ENCODE measurements at places on chromosomes 4 and X. TPM values are rescaled to one million over a fixed set of nuclear protein-coding genes. Genes with fewer than 3 reads are reported as not detected.

DNA sequence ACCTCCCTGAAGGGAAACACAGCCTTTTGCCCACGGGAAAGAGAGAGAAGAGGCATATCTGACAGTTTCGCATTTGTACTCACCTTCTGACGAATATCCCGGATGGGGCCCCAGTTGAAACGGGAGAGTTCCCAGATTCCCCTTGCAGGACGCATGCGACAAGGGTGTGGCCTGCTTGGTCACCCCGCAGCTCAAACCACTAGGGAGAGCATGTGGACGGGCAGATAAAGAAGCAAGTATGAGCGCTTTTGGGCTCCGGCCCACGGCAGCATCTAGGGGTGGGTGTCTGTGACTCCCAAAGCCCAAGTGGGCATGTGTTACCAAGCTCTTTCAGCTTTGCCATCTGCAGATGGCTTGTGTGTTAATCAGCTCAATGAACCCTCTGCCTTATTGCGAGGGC, 70.1 kb upstream of the MED14 start:
- no peak for DNase-seq

- no peak for DNase-seq
Measured at GRCh38 chr4:112840061-112840460, 203.1 kb downstream of the LARP7 start.

DNA sequence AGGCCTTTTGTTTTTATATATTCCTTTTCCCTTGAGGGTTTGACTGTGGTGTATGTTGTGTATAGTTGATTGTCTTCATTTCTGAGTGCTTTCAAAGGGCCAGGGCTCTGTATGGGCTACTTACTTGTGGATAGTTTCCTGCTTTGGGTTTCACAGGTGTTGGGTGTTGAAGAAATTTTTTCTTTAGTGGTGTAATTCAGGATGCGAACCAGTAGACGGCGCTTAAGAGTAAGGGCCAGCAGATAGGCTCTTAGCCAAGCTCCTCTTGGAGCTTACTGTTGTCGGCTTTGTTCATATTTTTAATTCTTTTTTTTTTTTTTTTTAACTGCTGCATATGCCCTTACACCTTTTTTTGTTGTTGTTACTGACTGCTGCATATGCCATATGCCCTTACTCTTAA, 276.3 kb upstream of the GALNT7 start:
- DNase-seq = no peak

DNA sequence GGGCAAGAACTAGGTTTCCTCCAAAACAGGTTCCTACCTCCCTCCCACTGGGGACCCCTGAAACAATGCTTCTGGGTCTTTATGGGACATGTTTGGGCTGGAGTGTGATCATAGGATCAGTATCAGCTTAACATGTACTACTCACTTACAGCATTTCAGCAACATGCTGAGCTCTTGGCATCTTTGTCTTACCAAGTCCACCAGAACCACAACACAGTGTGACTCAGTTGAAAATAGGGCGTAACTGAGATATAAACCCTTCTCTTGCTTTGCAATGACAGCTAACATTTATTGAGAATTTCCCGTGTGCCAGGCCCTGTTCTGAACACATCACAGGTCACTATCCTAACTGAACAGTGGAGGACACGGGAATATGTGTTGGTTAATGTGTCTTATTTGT, 218.5 kb upstream of the LNX1 start:
- DNase-seq = no peak

The NWD2 gene
- total RNA-seq = not detected

The FATE1 gene
- total RNA-seq = not detected

- DNase-seq = no peak
Measured at GRCh38 chrX:124555036-124555595, 208.8 kb downstream of the SH2D1A start.

The DCAF12L2 gene
- 9.5 TPM for total RNA-seq

The ADGRA3 gene
- total RNA-seq = 103 TPM

- DNase-seq = no peak
Measured at GRCh38 chr4:176879380-176880116, 86.8 kb upstream of the VEGFC start.

DNA sequence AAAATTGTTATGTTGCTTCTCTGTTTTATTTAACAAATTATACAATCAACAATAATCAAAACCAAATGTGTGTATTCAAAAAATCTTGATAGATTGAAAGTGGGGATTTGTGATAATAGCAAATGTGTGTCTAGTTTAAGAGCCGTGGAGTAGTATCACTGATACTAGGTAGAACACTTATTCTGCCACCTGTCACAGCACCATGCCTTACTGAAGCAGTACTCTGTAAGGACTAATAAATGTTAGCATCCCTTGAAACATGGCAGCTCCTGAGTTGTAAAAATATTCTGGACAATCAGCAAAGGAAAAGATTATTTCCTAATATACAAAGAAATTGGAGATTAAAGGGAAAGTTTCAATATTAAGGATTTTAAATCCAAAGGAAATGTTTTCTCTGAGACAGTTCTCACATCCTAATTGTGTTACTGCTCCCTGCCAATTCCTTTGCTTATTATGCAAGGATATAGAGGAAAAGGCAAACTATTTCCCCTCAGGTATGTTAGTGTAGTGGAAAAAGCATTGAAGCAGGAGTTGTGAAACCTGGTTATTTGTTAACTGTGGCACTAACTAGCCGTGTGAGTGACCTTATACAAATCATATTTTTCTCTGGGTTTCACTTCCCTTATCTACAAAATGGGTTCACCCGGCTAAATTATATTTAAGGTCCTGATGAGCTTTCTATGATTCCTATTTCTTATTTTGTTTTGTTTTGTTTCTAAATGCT, 303.1 kb downstream of the ARHGAP24 start:
- DNase-seq = no peak

- no peak for DNase-seq
Measured at GRCh38 chr4:41418444-41418843, 119.5 kb upstream of the LIMCH1 start.

The POLN gene
- 5.5 TPM for total RNA-seq

- DNase-seq = no peak
Measured at GRCh38 chr4:188432328-188432727, 293.1 kb downstream of the TRIML1 start.

The TXK gene
- total RNA-seq = not detected

DNA sequence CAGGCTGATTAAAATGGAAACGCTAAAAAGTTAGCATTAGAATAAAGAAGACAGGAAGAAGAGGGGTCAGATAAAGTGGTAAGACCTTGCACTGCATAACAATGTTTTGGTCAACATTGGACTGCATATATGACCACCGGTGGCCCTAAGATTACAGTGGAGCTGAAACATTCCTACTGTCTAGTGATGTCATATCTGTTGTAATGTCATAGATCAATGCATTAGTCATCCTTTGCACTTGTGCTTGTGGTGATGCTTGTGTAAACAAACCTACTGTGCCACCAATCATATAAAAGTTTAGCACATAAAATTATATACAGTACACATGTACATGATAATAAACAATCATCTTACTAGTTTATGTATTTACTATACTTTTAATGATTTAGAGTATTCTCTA, 73.0 kb downstream of the TMEM165 start:
- no peak for DNase-seq

DNA sequence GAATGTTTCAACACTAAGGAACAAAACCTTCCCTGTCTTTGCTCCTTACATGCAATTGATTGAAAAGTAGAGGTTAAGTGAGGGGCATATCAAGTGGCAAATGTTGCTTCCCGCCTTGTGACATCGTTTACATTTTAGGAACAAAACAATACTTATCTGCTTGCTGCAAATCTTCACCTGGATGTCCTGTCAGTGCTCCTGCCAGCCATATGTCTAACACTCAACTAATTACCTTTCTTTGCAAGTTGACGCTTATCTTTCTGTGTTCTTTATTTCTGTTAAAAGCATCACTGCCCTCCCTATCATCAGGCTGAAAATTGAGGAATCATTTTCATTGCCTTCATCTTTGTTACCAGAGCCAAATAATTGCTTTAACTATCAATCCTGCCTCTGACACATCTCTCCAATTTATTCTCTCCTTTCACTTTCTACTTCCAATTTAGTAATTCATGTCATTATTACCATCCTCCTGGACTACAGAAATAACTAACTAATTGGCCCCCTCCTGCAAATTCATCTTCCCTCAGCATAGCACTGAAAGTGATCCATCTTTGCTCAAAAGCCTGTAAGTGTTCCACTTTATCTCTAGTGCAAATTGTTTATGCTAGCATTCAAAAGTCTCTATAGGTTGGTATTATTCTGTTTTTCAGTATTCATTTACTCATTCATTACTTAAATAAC, 298.7 kb upstream of the ATOH1 start:
- DNase-seq = no peak

The MGARP gene
- 3.2 TPM for total RNA-seq

DNA sequence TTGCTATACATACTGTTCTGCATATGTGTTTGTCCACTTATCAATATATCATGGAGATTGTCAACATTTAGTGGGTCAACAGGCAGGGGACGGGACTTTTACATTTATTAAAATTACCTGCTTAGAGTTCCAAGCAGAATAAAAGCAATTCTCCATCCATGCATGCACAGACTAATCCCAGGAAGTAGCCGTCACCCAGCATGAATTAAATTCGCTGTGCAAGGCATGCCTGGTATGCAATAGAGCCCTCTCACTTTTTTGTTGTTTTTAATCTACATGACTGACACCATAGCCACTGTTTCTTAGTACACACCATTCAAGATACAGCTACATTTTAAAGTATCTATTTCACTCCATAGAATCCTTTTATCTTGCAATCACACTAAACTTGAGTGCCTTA, 108.9 kb downstream of the USP46 start:
- DNase-seq = no peak

DNA sequence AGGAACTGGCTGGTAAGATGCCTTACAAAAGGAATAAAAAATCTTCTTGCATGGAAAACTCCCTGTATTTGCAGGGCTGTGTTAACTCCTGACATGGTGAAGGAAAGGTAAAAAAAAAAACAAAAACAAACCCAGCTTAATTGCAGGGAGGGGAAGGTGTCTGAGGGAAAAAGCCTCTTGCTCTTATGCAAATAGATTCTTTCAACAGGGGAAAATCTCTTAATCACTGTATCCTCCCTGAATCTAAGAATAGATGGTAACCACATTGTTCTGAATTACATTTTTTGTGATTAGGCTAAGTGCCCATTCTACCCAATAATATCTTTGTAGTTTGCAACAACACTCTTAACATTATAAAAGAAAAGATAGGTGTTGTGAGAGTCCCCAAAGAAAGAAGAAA, 172.6 kb downstream of the RBM46 start:
- no peak for DNase-seq

- DNase-seq = no peak
Measured at GRCh38 chr4:10180927-10181744, 64.5 kb upstream of the WDR1 start.

The CFP gene
- 1.7 TPM for total RNA-seq

DNA sequence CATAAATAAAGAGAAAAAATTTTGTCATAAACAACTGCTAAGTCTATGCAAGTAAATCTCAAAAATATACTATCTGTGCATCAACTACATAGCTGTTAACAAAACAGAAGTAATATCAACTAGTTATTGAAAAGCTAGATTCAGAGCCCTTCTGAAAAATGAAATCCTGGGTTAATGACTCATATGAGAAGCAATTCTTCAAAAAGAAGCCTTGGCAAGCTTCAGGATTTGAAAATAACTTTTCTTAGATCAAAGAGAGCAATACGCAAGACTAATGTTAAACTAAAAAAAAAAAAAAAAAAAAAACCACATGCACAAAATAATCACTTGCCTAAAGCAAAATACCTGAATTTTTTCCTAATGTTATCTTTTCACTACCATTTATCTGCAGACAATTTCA, 566.1 kb upstream of the BOD1L1 start:
- DNase-seq = no peak

The HHIP gene
- total RNA-seq = 1.5 TPM

The DIPK2B gene
- 21.2 TPM for total RNA-seq

The SMIM31 gene
- total RNA-seq = not detected

- no peak for DNase-seq
Measured at GRCh38 chr4:8913858-8914460, 42.3 kb upstream of the HMX1 start.

DNA sequence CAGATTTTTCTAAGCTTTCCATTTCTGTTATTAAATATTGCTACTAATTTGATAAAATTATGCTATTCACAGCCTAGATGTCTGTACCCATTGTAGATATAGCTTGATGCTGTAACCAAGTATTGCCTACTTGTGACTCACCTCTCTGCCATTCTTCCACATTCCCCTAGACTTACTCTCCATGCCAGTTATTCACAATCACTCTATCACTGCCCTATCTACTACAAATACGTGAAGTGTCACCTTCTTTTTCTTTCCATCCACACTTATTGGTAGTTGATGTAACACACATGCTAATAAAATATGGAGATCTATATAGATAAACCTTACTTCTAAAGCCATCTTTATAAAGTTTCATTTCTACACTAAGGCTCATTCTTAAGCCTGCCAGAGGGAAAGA, 179.4 kb upstream of the PACRGL start:
- DNase-seq = no peak

DNA sequence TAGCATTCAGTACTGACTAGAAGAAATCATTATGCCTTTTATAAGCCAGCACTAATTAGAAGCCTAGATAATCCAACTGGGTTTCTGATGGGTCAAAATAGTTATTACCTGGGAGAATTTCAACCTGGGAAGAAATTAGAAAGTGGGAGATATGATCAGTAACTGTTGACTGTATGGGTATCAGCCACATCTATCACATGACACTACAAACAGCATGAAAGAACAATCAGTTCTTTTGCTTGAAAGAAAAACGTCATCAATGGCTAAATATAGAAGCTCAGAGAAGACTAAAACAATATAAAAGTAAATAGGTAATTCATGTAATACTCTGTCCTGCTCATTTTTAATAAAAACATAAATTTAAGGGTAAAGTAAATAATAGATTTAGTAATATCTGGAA, 145.1 kb downstream of the CAMK2D start:
- DNase-seq = no peak

The SLC6A14 gene
- not detected for total RNA-seq

The ZFX gene
- total RNA-seq = 121 TPM

GRCh38 chr4:71239365-71239764, 99.5 kb upstream of the SLC4A4 start:
- no peak for DNase-seq

DNA sequence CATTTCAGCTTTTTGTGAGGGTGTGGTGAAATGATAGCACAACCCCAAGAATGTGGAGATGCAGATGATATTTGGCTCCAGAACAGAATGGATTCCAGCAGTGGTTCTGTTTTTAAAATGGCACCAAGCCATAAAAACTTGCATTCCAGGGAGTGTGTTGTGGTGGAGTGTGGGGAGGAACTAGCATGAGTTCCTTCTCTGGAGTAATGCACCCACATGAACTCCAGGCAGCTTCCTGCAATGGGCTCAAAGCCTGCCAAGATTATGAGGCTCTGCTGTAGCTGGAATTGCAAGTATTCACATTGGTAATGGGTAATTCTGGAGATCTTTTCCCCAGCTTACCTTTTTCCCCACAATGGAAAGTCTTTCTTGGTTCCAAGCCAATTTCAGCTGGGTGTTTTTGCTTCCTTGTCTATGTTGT, 161.4 kb downstream of the RAB28 start:
- DNase-seq = no peak

The TMPRSS11D gene
- total RNA-seq = not detected

The ASB9 gene
- total RNA-seq = 13.8 TPM
